ENCODE measurements at places on chromosomes 5 and 9.

- DNase-seq: no peak
Observed at GRCh38 chr9:124388275-124389048, 26.8 kb downstream of the PSMB7 start.

DNA sequence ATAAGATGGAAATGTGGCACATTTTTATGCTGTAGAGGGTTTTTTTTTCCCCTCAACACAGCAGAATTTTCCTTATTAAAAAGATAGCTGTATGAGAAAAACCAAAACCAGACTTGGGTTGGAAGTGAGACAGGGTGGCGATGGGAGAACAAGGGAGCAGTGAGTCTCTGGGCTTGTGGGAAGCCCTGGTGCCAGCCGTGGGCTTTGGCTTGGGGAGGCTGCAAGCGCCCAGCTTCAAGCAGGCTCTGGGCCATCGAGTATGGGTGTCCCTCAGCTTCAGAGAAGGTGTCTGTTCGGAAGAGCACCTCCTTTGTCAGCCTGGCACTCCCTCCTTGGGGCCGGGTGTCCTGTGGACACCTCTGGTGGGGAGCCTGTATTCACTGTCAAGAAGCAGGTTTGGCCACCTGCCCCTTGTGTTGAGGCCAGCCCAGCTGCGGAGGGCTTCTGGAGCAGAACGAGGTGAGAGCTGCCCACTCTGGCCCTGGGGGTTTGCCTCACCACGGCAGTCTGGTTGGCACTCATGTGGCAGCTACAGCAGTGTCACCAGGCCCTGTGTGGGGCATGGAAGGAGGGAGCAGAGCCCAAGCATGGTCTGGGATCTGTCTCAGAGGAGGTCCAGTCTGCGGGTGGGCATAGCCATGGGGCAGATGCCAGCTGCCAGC lies 37.6 kb upstream of the ANGPTL2 start:
- DNase-seq: no peak

DNA sequence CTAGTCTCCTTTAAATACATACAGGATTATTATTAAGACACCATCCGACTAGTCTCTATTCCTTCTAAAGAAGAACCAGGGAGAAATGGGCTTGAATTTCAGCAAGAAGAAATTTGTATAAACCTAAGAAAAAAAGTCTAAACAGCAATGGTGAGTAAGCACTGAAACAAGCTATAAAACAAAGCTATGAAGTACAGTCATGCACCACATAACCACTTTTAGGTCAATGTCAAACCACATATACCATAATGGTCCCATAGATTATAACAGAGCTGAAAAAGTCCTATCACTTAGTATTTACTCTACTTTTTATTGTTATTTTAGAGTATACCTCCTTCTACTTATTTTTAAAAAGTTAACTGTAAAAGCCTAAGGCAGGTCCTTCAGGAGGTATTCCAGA lies 102.0 kb upstream of the NFIB start:
- DNase-seq: no peak

DNA sequence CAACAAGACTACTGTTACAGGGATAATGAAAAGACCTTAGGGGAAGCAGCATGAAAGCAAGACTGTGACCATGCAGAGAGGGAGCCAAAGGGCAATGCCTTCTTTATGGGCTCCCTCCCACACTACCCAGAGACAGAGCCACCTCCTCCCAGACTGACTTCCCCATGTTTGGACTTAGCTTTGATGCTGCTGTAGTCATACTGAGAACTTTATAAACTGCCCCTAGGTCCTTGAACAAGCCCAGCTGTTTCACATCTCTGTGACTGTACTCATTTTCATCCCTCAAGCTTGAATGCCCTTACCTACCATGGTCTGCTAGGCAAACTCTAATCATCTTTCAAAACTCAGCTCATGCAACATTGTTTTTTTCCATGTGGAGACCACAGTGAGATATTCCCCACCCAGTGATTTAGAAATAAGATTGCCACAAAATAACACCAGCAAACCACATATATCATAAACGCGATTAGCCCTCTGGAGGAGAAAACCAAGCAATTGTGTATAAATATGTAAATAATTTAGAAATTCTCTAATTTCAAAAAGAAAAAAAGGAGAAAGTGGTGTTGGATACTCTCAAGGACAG lies 23.4 kb upstream of the FAM169A start:
- DNase-seq: peak; percentile 2

DNA sequence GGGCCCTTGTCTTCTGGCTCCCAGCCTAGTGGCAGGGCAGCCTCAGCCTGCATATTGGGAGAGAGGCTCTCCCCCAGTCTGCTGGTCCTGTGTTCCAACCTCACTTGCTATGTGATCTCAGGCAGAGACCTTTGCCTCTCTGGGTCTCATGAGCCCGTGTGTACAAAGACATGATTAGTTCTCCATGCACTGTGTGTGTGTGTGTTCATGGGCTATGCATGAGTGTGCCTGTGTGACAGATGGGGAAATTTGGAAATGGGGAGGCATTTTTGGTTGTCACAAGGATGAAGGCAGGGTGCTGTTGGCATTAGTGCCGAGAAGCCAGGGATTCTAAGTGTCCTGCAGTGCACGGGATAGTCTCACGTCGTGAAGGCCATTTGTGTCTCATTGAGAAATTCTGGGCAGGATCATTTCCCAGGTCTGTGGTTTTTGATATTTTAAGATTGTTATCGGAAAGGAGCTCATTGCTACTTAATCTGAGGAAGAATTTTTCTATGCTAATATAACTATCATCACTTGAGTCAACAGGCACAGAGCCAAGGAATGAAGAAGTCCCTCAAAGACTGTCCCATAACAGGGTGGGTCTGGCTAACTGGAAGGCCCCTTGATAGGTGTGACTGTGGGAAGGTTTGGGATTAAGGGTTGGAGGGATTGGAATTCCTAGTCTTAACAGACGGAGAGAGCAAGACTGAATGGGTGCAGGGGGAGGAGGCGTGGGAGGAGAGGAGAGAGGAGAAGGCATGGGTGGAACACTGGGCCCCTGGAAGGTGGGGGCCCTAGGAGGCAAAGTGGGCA lies 168.5 kb downstream of the RGS3 start:
- DNase-seq: no peak

- DNase-seq: no peak
Observed at GRCh38 chr9:83034587-83034986, 28.4 kb downstream of the RASEF start.

DNA sequence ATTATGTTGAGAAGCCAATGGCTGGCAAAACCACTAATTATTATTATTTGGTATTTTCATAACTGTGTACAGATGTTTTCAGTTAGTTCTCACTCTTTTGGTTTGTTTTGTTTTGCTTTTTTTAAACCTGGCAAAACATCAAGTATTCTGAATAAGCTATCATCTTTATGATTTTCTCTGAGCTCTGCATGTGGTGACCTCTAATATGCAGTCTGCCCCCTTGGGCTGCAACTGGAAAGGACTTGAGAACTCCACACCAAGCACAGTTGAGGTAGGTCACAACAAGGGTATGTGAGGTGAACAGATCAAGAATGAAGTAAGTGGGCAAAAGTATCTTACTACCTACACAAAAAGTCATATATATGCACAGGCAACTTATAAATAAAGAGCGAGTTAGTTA lies 202.2 kb downstream of the NFIB start:
- no peak for DNase-seq

DNA sequence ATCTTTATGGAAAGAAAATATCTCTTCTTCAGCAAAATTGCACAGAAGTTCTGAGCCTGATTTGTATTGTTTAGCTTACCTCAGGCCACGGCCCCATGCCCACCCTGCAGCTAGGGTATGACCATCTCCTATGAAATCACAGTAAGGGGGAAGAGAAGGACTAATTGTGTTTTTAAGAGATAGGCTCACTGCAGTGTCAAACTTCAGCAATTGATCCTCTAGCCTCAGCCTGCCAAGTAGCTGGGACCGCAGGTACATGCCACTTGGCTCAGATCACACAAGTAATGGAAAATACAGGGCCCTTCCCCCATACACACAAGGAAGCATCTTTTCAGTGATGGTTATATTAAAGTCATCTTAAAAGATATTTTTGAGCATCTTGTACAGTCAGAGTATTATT lies 60.0 kb downstream of the DMAC1 start:
- DNase-seq: no peak

DNA sequence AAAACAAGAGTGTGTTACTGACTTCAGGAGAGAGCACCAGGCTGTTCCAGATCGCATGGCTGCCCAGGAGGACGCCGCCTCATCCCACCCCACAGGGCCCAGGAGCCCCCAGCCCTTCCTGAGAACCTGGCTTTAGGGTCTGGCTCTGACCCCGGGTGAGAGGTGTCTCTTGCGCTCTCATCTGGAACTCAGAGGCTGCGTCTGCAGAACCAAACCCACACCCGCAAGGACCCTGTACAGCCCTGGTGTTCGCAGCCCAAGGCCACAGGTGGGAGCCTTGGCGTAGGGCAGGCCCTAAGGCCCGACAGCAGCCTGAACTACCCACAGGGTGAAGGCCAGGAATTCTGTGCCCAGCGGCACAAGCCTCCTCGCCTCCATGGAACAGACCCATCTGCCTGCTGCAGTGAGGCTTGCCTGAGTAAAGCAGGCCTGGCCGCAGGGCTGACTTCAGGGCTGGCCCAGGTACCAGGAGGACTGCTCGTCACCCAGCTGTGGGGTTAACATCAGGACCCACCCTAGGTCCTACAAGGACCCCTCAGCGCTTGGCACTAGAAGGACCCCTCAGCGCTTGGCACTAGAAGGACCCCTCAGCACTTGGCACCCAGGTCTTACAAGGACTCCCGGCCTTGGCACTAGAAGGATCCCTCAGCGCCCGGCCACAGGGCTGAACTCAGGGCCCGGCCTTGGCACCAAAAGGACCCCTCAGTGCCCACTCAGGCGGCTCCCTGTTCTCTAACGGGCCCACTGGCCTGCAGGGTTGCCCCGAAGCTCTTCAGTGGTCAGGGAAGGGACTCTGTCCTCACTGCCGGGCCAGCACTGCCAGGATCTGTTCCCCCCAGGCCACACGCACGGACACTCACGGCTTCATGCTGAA lies 48.2 kb downstream of the NKD2 start:
- DNase-seq: no peak

DNA sequence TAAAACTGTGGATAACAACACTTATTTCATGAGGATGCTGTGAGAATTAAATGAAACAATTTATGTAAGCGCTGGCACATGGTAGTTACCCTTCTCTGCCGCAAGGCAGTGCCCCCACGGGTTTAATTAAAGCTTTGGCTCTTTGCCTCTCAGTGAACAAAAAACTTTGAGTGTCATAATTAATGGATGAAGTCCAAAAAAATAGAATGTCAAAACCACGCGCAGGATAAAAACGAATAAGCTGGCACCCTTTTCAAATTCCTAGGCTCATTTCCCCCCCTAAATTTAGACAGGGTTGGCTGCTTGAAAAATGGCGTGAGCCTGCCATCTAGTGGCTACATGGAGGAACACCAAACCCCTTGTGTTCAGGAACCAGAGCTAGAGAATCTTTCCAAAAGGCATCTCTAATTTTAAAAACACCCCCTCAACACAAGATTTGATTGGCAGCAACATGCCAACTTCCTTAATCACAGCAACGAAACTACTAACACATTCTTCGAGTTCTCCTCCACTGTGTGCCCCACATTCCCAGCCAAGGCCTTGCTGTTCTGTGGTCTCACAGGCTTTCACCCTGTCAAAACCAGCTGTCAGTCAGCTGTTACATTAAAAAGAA lies 29.0 kb upstream of the CCNG1 start:
- DNase-seq: peak; percentile 57

DNA sequence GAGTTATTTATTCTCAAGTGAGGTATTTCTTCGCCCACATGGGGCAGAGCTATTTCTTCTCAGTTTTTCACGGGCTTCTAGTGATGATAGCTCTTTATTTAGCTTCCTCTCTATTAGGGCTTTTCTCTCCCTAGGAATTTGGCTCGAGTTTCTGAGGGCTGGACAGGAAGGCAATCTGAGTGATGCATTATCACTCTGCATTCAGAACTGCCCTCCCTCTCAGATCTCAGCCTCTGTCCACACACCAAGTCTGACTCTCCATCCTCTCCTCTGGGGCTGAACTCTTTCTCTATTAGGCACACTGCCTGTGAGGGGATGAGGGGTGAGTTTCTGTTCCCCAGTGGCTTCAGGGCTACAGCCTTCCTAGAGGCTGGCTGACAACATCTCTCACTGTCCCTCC lies 14.9 kb upstream of the SCAMP1 start:
- DNase-seq: no peak

GRCh38 chr5:148471379-148471778 lies 87.6 kb downstream of the FBXO38 start:
- no peak for DNase-seq

- no peak for DNase-seq
Observed at GRCh38 chr9:78541868-78542443, 245.0 kb downstream of the PSAT1 start.

DNA sequence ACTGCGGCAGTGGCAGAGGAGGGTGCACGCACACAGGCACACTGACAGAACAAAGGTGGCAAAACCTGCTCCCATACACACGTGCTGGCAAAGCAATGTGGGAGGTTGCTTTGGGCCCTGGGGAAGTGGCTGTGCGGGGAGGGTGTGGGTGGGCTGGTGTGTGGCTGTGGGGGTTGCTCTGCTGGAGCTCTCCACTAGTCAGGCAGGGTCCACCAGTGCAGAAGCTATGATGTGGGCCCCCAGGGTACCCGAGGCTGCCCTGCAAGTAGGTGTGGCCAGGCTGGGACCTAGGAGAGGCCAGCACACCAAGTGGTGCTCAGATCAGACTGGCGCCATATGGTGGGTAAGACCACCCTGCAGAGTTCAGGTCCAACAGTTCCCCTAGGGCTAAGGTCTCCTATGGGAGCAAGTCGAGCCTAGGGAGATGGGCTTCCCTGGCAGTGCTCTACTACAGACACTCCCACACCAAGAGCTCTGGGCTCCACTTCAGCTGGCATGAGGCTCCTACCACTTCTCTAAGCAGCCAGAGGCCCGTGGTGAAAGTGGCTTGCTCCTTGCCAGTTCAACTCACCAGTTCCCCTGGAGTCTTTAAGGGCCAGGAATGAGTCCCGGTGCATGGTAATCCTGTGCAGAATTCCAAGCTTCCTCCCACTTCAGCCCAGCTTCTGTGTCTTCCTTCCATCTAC lies 46.2 kb upstream of the IFNE start:
- no peak for DNase-seq

GRCh38 chr5:67289763-67290521 lies 93.3 kb upstream of the CD180 start:
- no peak for DNase-seq

- DNase-seq: no peak
Observed at GRCh38 chr5:77882670-77883257, 106.6 kb upstream of the TBCA start.

- no peak for DNase-seq
Observed at GRCh38 chr5:135655468-135655815, 76.7 kb upstream of the CXCL14 start.

- DNase-seq: no peak
Observed at GRCh38 chr5:173626505-173626820, 10.0 kb upstream of the BOD1 start.

DNA sequence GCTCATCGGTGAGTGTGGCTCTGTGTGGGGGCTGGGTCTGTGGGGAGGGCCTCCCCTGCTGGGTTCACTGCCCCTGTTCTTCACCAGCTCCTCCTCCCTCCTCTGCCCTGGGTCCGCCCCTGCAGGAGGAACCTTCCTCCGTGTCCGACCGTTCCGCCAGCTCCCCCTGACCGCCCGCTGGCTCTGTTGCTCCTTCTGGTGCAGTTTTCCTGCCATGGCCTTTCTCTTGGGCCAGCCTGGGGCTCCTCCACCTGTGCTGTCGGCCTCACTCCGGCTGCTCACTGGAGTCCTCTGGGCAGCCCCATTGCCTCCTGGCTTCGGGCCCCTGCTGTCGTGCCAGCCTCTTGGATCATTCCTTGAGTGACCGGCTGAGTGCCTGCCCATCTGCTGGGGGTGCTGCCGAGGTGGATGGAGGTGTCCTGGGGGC lies 12.3 kb downstream of the RNU6ATAC start:
- DNase-seq: no peak

Measured in CD4-positive, alpha-beta T cell treated with Interleukin-1 beta for 1 hour (primary cell).